ENCODE measurements at places on chromosomes 5 and 9.

DNA sequence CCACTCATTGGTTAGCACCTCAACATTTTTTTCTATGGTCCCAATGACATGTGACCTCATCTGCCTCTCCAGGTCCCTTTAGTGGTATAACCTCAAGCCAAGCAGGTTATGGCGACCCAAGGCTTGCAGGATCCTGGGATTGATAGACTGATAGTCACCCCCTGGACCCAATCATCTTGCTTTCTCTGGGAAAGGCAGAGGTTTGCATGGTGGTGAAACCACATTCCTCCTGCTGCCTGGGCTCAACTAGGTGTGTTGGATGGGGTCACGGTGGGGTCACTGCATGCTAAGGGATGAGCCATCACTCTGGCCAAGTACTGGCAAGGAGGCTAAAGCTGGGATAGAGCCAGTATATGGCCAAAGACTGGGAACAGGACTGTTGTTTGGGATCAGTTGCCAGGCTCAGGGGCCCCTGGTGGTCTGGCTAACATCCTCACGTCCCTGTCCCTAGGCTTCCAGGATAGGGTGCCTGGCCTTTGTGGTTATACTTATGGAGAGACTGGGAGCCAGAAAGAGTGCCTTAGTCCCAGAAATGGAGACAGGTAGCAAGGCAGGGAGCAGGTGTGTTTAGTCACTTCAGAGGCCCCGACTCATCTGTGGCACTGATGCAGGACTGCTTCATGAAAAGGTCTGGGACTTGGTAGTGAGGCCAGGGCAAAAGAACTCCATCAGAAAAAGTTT is 4.6 kb upstream of the SMIM32 start:
- DNase-seq = no peak

GRCh38 chr5:142056816-142057696 is 44.2 kb upstream of the GNPDA1 start:
- no peak for DNase-seq

DNA sequence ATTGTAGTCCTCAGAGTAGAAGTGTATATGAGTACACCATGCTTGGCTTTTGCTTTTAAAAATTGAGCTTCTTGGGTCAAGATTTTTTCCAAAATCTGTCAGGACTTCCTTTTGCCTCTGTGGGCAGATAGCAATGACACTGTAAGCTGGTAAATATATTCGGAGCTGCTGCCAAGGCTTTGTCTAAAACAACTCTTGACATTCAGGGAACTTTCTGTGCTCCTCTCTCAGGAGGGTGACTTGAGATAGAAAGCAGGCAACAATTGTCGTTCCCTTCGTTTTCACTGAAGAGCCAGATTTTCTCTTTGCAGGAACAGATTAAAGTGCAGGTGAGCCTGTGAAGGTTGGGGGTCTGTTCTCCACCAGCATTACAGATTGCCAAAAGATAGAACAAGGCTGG is 230.5 kb downstream of the MAST4 start:
- no peak for DNase-seq

DNA sequence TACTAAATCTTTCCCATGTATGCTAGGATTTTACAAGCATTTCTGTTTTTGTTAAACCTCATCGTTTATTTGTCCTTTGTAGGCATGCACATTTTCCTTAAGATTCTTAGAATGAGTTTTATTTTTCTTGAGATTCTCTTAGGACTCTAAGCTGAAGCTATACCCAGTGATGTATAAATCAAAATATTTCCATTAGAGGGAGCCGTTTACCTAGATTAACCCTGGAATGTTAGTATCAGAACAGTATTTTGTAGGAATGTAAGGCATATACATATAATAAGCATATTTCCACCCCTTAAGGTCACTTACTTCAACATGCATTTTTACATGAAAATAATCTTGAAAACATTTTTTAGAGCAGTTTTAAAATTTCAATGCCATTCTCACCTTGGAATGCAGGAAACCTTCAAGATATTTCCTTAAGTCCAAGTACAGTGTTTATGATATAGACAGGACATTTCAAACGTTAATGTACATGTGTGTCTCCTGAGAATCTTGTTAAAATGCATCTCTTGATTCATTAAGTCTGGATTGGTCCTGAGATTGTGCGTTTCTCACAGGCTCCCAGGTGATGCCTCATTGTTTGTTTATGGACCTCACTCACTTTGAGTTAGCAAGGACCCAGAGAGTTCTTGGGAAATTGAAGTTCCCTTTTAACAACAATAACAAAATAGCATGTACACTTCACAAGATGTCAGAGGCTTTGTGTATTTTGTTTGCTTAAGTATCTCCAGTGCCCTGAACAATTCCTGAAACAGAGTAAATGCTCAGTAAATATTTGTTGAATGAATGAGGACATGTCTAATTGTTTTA is 34.9 kb upstream of the FCHO2 start:
- DNase-seq = no peak

Measured in effector memory CD4-positive, alpha-beta T cell (primary cell).